Diencephalon (tissue), 1 donor: ENCODE measurements at places on chromosomes 2 and 18. TPM values are rescaled to one million over a fixed set of nuclear protein-coding genes. Genes with fewer than 3 reads are reported as not detected.

EMILIN2 gene
- 1.8 TPM for total RNA-seq

CD207 gene
- not detected for total RNA-seq

CRYGD gene
- 3.7 TPM for total RNA-seq

GRHL1 gene
- 10.6 TPM for total RNA-seq

SLC5A7 gene
- 14.3 TPM for total RNA-seq

STEAP3 gene
- 1.8 TPM for total RNA-seq
